ENCODE measurements at places on chromosomes 12 and 14. TPM values are rescaled to one million over a fixed set of nuclear protein-coding genes. Genes with fewer than 3 reads are reported as not detected.
A peak's percentile ranks its signal among the peaks of the same experiment; 100 is the strongest.

COCH gene
- total RNA-seq: 7.3 TPM

KCNA5 gene
- 0.13 TPM for total RNA-seq

TPPP2 gene
- total RNA-seq: 0.62 TPM

CNOT2 gene
- total RNA-seq: 119 TPM

POTEG gene
- not detected for total RNA-seq

DNA sequence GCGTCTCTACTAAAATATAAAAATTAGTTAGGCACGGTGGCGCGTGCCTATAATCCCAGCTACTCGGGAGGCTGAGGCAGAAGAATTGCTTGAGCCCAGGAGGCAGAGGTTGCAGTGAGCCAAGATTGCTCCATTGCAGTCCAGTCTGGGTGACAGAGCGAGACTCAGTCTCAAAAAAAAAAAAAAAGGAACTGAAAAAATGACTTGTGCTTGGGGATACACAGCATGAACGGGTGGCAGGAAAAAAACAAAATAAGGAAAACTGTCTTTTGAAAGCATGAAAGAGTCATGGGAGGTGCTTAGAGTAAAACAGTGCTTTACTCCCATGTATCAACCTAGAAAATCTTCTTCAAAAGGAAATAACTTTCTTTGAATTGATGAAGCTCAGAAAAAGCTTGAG lies 80.8 kb downstream of the TMTC1 start:
- DNase-seq: no peak

GRCh38 chr14:85622986-85623685 lies 93.2 kb downstream of the FLRT2 start:
- no peak for DNase-seq

- no peak for DNase-seq
These were observed 133.5 kb upstream of the TMCC3 start for GRCh38 chr12:94783862-94784261.

DNA sequence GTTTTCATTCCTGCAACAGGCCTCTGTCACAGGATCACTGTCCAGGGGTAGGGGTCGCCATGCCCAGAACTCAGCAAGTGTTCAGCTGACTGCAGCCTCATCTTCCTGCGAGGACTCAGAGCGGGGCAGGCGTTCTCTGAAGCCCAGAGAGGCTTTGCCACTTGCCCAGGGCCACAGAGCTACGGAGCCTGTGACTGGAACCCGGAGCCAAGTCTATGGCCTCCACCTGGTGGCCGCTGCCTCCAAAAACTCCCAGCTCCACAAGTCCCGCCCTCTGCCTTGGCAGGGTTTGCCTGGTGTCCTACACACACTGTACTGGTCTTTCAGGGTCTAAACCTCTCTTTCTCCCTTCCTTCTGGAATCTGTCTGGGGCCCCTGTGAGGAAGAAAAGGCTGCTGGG lies 8.7 kb upstream of the PPP1R13B start:
- DNase-seq: no peak

DNA sequence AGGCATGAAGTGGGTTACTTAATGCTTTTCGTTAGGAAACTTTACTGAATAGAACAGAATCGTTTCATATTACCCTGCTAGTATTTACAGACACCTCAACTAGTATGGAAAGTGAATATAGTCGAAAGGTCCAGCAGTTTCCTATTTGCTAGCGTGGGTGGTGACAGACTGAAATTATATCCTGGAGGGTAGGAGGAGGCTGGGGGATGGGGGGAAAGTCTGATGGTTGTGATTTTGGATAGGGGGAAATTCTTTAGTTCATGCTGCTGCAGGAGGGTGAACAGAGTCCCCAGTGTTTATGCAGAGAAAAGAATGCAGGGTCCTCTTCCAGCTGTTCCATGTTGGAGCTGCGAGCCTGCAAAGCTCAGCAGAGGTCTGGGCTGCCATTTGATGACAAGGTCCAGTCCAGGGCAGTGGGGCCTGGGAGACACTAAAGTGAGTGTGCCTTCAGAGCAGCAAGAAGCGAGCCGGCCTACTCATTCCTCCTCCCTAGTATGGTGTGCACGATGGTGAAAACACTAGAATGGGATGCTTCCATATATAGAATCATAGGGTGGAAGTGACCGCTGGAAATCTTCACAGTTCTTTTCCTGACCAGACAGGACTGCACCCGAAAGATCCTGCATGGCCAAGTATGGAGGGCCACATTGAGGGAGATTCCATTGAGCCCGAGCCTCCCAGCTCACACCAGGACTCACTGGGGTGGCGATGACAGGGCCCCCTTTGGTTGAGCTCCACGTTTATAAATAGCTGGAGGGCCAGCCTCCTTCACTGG lies 2.1 kb downstream of the SAMD4A start:
- DNase-seq: peak; percentile 51

DNA sequence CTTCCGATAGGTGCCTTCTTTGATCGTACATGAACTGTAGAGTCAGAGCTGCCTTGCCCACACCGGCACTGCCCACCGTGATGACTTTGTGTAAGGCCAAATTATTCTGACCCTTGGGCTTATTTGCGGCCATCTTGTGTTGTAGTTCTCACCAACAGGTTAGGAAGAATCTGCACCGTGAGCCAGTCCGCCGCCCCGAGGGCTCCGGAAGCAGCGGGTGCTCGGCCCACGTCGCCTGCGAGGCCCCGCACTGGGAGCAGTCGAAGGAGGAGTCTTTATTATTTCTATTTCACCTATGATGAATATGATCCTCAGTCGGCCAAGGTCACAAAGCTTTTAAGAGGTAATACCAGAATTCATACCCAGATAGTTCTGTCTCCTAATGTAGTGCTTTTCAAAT lies 70.6 kb upstream of the SYT1 start:
- no peak for DNase-seq
